ENCODE measurements at places on chromosomes 16 and 17. TPM values are rescaled to one million over a fixed set of nuclear protein-coding genes. Genes with fewer than 3 reads are reported as not detected.
A peak's percentile ranks its signal among the peaks of the same experiment; 100 is the strongest.

- no peak for DNase-seq
Measured at GRCh38 chr17:39908789-39909352, 9.6 kb downstream of the GSDMB start.

MYH2 gene
- total RNA-seq = not detected

- DNase-seq = no peak
Measured at GRCh38 chr16:86995456-86995855, 321.7 kb downstream of the C16orf95 start.

- no peak for DNase-seq
Measured at GRCh38 chr16:22278441-22279230, 18.6 kb upstream of the POLR3E start.

KRT27 gene
- not detected for total RNA-seq

GRCh38 chr17:32497431-32498205 lies 10.8 kb downstream of the CDK5R1 start:
- DNase-seq = no peak

- DNase-seq = no peak
Measured at GRCh38 chr17:42853004-42853403, 2.0 kb downstream of the AOC3 start.

DNA sequence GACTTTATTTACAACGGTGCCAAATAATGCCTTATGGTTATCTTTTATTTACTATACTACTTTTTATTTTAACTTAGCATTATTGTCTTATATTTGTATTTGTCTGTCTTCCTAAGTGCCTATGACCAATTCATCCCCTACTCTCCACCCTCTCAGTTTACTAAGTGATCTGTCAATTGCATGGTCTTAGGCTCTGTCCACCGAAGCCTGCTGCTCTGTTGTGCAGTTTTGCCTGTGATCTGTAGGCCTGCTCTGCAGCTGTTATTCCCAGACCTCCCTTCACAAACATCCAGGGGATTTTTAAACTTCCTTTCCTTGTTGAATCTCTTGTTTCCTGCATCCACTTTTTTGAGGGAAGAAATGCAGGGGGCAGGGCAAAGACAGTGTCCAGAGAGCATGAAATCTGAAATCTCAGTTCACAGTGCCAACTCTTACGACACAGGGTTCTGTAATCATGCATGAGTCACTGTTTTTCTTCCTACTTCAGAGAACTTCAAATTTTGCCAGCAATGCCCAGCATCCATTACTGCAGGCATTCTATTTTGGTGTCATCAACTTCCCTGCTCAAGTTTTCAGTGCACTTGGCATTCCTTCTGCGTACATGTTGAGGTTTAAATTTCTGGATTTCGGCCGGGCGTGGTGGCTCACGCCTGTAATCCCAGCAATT lies 11.4 kb downstream of the SLFN5 start:
- DNase-seq = peak; percentile 92

GRCh38 chr16:50838165-50838564 lies 96.3 kb downstream of the CYLD start:
- no peak for DNase-seq

GRCh38 chr17:4626734-4627256 lies 14.7 kb downstream of the ALOX15 start:
- DNase-seq = no peak

C16orf96 gene
- not detected for total RNA-seq

GRCh38 chr17:32152130-32152529 lies 9.8 kb downstream of the RHOT1 start:
- DNase-seq = no peak

DNA sequence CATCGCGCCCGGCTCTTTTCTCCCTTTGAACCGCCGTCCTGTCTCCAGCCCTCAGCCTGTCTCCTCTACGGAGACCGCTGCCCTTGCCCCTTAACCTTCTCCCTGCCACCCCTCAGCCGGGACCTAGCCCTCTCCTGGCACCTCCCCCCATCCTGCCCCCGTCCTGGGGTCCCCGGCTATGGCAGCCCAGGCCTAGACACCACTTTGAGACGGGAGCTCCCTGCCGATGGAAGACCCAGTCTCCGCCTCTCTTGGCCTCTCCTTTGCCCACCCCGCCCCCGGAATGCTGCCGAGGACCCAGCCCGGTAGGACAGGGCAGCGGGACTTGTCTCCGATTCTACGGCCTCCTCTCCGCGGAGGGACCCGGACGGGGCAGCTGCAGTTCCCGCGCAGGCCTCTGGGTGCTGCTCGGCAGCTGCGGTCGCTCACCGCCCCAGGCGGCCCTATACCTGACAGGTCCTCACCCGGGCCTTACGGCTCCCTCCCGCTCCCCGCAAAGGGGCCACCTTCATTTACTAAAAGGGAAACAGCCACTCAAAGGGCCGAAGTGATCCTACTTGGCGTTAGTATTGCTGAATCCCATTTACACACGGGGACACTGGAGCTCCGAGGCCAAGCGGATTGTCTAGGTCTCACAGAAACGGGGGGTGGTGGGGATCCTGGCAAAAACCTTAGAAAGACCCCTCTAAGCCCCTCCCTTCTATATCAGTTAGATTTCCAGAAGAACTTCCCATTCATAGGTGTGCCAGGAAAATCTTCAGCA lies 32.6 kb upstream of the TAC4 start:
- DNase-seq = no peak

GPR142 gene
- total RNA-seq = not detected

CRYBA1 gene
- total RNA-seq = not detected

GRCh38 chr17:73302189-73302588 lies 9.6 kb downstream of the CDC42EP4 start:
- no peak for DNase-seq

DNA sequence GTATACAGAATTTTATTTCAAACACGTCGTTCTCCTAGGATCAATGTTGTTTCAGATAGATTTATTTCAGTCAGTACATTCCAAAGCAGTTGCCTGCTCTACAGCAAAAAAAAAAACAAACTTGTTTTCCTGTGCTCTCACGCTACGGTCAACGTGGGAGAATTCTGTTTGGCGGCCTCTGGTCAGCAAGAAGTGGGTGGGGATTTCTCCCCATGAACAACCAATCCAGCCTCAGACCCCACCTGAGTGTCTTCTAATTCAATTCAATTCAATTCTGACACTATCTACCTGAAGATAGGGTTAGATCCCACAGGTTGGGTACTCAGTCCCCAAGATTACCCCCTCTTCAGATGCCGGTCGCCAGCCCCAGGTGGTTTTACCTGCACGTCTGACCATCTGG lies 22.1 kb downstream of the C17orf58 start:
- DNase-seq = no peak

GRCh38 chr16:15907863-15908478 lies 19.6 kb upstream of the CEP20 start:
- DNase-seq = no peak

GRCh38 chr16:89923640-89924296 lies 626 bp downstream of the TUBB3 start:
- no peak for DNase-seq

- DNase-seq = peak; percentile 12
Measured at GRCh38 chr16:75621170-75621477, 2.0 kb downstream of the ADAT1 start.

- DNase-seq = no peak
Measured at GRCh38 chr17:3977387-3977786, 13.2 kb upstream of the ATP2A3 start.

- DNase-seq = no peak
Measured at GRCh38 chr17:75295201-75296158, 6.2 kb upstream of the SLC25A19 start.

DNA sequence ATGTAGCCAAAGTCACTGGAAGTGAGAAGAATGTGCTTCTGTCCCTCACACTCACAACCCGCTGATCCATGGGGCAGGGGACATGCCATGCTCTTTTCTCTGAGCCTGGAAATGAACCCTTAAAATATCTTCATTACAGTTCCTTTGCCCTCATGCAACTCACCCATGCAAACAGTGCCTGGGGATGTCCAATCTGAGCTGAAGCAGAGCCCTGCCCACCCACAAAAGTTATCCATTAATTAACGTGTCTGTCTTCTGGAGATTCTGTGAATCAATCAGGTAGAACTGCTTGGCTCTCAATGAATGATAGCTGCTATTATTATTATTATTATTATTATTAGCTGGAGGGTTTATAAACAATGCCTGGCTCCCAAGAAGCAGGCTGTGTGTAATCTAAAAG lies 133.7 kb downstream of the USP31 start:
- DNase-seq = no peak

GRCh38 chr17:35766903-35767510 lies 6.3 kb downstream of the C17orf50 start:
- DNase-seq = no peak

DNA sequence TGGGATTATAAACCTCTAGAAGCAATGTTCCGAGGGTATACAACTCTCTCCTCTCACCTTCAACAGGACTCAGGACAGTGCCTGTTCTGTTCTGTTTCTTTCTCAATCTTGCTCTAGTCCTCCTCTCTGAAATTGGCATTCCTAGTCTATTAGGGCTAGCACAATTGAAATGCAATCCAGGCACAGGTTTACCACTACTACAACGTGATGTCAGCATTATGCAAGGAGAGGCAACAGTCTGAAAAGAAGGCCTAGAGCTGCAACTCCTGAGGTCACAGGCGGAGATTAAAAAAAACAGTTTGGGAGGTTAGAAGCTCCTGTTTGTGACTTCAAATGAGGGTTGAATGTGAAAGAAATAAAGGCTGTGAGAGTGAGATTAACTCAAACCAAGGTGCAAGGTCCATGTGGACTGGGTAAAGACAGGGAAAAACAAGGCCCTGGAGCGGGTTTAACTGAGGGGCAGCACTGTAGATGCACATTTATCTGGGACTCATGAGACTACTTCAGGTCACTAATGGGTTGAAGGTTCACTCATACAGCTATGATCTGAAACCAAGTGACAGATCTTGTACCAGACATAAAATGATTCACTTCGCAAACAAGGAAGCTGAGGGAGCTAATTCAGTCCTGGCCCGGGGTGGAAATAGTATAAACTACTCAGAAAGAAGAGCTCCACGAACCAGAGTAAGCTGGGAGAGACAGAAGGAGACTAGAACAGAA lies 16.8 kb downstream of the AMFR start:
- no peak for DNase-seq

GRCh38 chr17:207775-208174 lies 26.3 kb upstream of the DOC2B start:
- DNase-seq = no peak

DNA sequence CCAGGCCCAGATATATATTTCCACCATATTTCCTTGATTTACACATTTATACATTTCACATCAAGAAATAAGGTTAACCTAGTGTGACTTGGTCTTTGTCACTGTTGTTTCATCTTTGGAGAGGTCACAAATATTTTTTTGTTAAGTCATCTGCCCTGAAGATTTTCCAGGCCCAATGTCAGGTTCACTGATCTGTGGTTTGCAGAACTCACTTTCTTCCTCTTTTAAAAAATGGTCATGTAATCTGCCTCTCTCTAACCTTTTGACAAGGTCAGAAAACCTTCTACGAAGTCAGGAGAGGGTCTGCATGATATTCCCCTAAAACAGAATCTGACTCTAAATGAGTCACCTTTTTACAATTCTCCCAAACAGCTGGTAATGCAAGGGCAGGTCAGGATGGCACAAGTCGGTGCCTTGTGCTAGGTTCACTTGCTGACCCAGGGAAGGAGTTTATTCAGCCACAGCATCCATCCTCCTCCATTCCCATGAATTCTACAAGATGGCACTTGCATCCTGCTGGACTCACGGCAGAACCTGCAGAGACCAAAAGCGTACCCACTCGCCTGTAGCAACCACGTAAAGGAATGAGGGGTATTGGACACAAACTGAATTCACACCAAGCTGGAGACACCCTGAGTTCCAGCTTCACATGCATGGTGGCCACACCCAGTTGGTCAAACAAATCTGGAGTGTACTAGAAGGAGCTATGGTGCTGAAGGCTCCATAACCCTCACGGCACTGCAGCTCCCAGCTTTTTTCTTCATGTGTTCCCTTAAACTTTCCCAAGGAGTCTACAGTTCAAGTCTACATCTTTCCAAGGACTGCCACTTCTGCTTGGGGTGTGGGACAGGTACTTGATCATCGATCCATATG lies 1.6 kb upstream of the KIAA0513 start:
- no peak for DNase-seq

LRRC75A gene
- 2.1 TPM for total RNA-seq

CALB2 gene
- total RNA-seq = 5.0 TPM

- DNase-seq = no peak
Measured at GRCh38 chr17:74212209-74212912, 1.0 kb upstream of the TTYH2 start.

DNA sequence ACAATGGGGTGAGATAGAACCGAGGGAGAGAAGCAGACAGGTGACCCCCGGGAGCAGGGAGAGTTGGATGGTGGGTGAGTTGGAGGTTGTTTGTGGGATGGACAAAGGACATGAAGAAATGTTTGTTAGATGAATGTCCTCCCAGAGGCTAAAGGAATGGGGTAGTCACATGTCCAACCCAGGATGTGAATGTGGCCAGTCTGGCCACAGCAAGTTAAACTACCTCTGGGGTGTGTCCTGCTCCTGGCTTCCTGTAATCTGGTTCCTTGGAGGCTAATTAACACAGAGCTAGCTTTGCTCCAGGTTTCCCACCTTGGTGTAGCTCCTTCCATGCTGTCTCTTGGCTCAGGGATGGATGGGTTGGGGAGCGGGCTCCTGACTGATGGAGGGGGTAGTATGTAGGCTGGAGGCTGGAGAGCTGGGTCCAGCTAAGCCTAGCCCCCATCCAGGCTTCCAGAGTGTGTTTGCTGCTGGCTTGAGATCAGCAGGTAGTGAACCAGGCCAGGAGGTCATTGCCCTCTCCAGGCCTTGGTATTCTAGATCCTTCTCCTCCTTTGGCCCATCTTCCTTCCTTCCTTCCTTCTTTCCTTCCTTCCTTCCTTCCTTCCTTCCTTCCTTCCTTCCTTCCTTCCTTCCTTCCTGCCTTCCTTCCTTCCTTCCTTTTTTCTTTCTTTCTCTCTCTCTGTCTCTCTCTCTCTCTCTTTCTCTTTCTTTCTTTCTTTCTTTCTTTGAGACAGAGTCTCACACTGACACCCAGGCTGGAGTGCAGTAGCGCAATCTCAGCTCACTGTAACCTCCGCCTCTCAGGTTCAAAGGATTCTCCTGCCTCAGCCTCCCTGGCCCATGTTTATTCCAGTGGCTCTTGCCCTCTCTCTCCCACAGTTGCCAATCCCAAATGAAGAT lies 28.0 kb upstream of the UBE2G1 start:
- peak; percentile 9 for DNase-seq

- no peak for DNase-seq
Measured at GRCh38 chr16:6861135-6861814, 471.4 kb upstream of the RBFOX1 start.

DNA sequence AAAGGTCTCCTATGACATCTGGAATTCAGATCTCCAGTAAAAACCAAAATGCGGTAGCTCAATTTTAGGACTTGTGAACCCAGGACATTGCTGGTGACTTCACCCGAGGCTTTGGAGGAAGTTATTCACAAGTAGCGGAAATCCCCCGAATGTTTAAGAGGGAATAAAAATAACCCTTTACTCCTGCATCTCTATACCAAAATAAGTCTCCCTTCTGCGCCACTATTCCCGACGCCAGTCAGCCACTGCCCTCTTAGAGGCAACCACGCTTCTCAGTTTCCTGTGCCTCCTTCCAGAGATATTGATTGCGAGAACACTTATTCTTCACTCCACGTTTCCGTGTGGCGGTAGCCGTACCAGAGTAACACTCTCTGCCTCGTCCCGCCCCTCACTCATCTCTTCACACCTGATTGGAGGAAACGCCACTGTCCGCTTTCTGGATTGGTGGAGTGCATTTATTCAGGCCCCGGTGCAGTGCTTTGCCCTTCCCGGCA lies 27.4 kb downstream of the EMP2 start:
- no peak for DNase-seq

GRCh38 chr17:50097455-50097854 lies 2.3 kb downstream of the PDK2 start:
- no peak for DNase-seq

GRCh38 chr17:47696717-47697642 lies 3.0 kb downstream of the TBKBP1 start:
- no peak for DNase-seq

GRCh38 chr16:11636172-11636721 lies 32.0 kb upstream of the SNN start:
- DNase-seq = no peak
